ENCODE measurements at places on chromosomes 2 and 18. TPM values are rescaled to one million over a fixed set of nuclear protein-coding genes. Genes with fewer than 3 reads are reported as not detected.

DNA sequence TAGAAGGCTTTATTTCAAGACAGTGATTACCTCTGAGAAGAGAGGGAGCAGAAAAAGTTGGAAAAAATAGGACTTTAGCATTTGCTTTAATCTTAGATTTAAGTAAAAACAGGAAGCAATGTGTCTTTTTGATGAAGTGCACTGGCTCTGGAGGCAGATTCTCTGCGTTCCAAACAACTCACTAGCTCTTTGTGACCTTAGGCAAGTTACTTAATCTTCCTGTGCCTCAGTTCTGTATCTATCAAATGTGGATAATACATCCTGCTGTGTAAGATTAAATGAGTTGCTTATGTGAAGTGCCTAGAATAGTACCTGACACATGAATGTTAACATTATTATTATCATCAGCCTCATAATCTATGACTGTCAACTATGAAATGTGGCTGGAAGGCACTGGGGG lies 42.3 kb downstream of the RPRD1A start:
- no peak for DNase-seq
- H3K27ac ChIP-seq: no peak overlapping the region
- no peak overlapping the region for H3K4me3 ChIP-seq
- no peaks in the 10 kb centered on the region for H3K4me1 ChIP-seq
- no peaks in the 10 kb centered on the region for H3K27me3 ChIP-seq
- peaks cover 7% of the 10 kb centered on the region for H3K36me3 ChIP-seq

GRCh38 chr2:175880-176820 lies 87.7 kb downstream of the SH3YL1 start:
- H3K4me1 ChIP-seq: no peaks in the 10 kb centered on the region
- no peak overlapping the region for H3K4me3 ChIP-seq
- no peak overlapping the region for H3K27ac ChIP-seq
- H3K27me3 ChIP-seq: peaks cover 16% of the 10 kb centered on the region

GRCh38 chr2:143468341-143468888 lies 339.2 kb downstream of the ARHGAP15 start:
- peaks cover 3% of the 10 kb centered on the region for H3K4me1 ChIP-seq
- no peaks in the 10 kb centered on the region for H3K27me3 ChIP-seq
- H3K36me3 ChIP-seq: peaks cover 16% of the 10 kb centered on the region
- H3K27ac ChIP-seq: peak overlapping the region; percentile 79
- H3K4me3 ChIP-seq: no peak overlapping the region

DNA sequence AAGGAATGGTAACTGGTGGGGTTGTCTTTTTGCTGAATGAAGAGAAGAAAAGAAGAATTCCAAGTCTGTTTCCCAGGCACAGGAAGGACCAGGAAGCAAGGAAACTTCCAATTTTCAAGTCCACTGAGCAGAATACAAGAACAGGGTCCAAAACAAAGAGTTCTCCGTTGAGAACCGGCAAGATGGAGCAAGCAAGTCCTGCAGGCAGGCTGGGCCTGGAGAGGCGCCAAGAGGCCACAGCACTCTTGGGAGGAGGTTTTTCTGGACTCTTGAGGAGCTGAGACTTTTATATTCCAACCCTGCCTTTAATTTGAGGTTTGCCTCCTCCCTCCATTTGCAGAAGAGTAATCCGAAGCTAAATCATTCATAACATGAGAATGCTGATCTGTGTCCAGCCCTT lies 224.5 kb downstream of the IKZF2 start:
- no peaks in the 10 kb centered on the region for H3K36me3 ChIP-seq
- no peaks in the 10 kb centered on the region for H3K4me1 ChIP-seq
- no peaks in the 10 kb centered on the region for H3K27me3 ChIP-seq
- H3K27ac ChIP-seq: no peak overlapping the region
- DNase-seq: no peak
- no peak overlapping the region for H3K4me3 ChIP-seq

- H3K4me3 ChIP-seq: no peak overlapping the region
- no peak for DNase-seq
- H3K27me3 ChIP-seq: no peaks in the 10 kb centered on the region
- no peak overlapping the region for H3K27ac ChIP-seq
- H3K36me3 ChIP-seq: no peaks in the 10 kb centered on the region
These were observed 277.1 kb downstream of the ALPK2 start for GRCh38 chr18:58351776-58352175.

DNA sequence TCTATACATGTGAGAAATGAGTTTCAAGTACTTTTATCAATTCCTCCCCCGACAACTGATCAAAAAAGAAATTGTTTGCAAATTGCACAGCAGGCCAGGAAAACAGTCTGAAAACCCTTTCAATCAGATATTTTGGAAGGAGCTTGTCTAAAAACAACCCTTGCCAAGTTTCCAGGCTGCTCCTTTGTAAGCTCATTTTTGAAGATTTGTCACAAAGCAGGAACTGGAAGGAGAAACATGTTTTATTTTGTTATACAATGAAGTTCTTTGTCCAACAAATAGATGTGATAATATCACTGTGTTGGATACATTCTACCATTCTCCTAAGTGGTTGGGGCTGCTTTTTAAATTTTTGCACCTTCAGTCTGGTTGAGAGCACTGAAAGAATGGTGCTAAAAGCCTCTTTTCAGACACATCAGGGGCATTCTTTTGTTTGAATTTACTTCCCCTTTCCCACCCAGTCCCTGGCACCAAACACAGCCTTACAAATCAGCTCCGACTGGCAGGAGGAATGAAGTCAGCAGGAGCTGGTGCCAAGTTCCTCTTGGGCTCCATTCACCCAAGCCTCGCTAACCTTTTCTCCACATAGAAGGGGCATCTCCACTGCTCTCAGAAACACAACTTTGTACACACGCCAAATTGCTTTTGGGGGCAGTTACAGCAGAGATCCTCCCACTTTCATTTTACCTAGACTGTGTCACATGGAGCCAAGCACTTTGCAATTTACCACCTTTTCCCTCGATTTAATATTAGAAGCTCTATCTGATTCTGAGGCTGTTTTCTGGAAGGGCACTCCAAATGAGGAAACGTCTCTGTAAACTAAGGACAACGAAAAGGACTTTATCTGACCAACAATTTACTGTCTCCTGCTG lies 88.0 kb downstream of the C1D start:
- no peak for DNase-seq
- H3K4me1 ChIP-seq: peaks cover 9% of the 10 kb centered on the region
- no peak overlapping the region for H3K27ac ChIP-seq
- no peaks in the 10 kb centered on the region for H3K36me3 ChIP-seq
- peaks cover 8% of the 10 kb centered on the region for H3K27me3 ChIP-seq

- no peak overlapping the region for H3K27ac ChIP-seq
- H3K27me3 ChIP-seq: peaks cover 8% of the 10 kb centered on the region
- no peaks in the 10 kb centered on the region for H3K36me3 ChIP-seq
- no peak for DNase-seq
- H3K4me1 ChIP-seq: no peaks in the 10 kb centered on the region
These were observed 310.6 kb downstream of the GBX2 start for GRCh38 chr2:235857598-235857997.

- H3K4me3 ChIP-seq: no peak overlapping the region
- DNase-seq: no peak
- peaks cover 4% of the 10 kb centered on the region for H3K36me3 ChIP-seq
These were observed 128.3 kb downstream of the ATP9B start for GRCh38 chr18:79197531-79197930.

DNA sequence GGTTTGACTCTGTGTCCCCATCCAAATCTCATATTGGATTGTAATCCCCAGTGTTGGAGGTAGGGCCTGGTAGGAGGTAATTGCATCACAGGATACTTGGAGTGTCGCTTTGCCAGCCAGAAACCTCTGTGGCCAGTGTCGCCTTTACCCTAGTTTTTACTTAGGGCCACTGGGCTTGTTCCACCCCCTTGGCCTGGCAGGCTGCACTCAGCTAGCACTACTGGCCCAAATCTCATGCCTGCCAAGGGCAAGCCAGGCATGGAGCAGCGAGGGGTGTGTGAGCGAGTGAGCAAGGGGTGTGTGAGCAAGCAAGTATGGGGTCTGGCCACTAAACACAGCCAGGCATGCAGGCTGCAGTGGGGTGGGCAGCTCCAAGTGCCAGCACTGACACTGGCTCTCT lies 178.7 kb upstream of the MGAT5 start:
- no peak for DNase-seq
- H3K4me3 ChIP-seq: no peak overlapping the region
- peaks cover 7% of the 10 kb centered on the region for H3K27me3 ChIP-seq
- peaks cover 7% of the 10 kb centered on the region for H3K36me3 ChIP-seq
- peaks cover 21% of the 10 kb centered on the region for H3K4me1 ChIP-seq

DNA sequence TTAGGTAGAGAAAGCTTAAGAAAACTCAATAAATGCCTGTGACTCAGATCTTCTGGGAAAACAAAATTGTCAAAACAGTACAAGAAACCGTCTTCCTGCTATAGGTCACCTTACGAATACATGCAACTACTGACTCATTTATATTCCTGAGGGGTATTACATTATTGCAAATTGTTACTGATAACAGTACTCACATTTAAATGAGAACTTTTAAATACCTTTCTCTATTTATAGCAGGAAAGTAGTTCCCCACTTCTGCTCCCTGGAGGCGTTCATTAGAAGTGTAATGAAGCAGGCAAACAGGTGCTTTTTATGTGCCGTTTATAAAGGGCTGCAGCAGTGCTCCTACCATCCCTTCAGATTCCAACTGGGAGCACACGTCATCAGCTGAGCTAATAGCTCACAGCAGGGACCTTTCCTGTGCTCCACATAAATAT lies 65.1 kb upstream of the RPRM start:
- no peak overlapping the region for H3K4me3 ChIP-seq
- H3K27me3 ChIP-seq: no peaks in the 10 kb centered on the region
- no peak for DNase-seq
- no peak overlapping the region for H3K27ac ChIP-seq

The SIGLEC15 gene
- polyA plus RNA-seq: not detected

The SLC23A3 gene
- not detected for polyA plus RNA-seq

The MRPS9 gene
- 22.7 TPM for polyA plus RNA-seq

The TUBA3E gene
- not detected for polyA plus RNA-seq

The NCKAP1 gene
- polyA plus RNA-seq: not detected

Data from naive B cell (primary cell).